ENCODE measurements at places on chromosomes 5 and 9.
A peak's percentile ranks its signal among the peaks of the same experiment; 100 is the strongest.

DNA sequence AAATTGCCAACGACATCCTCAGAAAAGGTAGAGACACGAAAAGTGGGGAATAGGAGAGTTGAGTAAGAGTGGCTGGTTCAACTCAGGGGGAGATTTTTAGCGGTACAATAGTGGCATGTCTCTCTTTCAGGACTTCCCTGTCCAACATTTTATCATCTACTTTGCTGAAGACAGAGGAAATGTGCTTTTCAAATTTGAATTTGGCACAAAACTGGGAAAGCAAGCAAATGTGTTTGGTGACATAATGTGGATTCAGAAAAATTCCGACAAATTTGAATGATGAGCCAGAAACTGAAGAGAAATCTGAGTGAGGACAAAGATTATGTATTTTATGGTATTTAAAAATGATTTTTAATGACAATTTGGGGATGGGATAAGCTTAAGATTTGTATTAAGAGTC is 33.6 kb upstream of the ZNF608 start:
- DNase-seq, result no peak

DNA sequence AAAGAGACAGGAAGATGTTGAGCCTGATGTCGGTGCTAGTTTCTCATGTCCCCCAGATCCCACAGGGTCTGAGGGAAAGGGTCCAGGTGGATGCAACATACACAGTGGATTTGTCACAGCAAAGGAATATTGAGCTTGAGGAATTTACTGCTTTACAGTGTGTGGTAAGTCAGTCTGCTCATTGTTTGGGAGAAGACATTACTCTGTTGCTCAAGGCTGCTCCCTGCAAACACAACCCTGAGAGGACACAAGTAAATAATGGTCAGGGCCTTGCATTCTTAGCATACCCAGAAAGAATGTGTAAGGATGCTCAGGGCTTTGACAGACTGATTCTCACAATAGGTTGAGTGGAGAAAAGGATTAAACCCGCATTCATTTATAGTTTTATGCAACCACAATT is 7.3 kb upstream of the MAN2A1 start:
- no peak for DNase-seq

GRCh38 chr9:34611251-34611810 is 566 bp downstream of the RPP25L start:
- DNase-seq, result no peak

- no peak for DNase-seq
These were observed 698.8 kb downstream of the CDH9 start for GRCh38 chr5:26339576-26339975.

DNA sequence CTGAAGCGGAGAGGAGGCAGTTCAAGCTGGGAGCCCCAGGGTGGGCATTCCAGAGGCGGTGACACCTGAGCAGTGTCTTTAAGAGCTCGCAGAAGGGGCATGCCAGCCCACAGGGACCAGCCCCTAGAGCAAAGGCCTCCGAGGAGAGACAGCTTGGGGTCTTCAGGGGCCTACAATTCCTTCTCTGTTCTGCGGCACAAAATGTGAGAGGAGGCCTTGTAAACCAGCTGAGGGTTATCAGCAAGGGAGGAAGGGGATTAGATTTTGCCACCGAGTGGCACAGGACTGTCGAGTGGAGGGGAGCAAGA is 505 bp upstream of the SIGMAR1 start:
- DNase-seq, result no peak

- peak; percentile 3 for DNase-seq
These were observed 204.9 kb downstream of the ELAVL2 start for GRCh38 chr9:23621188-23621587.

GRCh38 chr5:151825445-151825844 is 53.7 kb downstream of the G3BP1 start:
- peak; percentile 43 for DNase-seq

DNA sequence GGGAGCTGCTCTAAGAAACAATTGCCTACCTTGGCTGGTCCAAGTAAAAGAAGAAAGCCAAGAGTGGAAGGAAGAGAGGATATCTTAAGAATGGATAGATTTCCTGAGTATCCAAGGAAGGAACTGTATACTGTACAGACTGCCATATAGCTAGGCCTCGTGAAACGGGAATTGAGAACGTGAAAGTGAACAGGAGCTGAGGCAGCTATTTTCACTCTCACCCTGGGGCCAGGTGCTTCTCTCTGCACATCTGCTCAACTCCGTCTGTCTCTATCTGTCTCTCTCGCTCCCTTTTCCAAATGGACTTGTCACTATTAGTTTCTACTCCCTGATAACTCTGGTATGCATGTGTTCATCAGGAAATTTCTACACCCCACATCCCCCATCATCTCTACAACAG is 35.9 kb upstream of the TESK1 start:
- no peak for DNase-seq

DNA sequence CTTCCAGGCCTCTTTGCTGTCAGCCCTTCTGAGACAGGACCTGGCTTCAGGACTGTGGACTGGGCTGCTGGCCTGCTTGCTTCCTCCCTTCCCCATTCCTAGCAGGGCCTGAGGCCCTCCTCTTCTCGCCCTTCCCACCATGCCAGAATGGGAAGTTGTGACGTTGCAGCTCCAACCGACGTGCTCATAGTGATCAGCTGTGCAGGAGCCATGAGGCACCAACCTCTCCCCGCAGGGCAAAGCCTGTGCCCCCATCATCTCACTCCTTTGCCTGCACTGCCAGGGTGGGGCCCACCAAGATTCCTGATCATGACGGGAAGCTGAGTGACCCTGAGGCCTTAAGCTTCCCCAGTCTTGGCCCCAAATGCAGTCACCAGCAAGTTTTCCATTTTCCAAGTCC is 45.1 kb upstream of the GARNL3 start:
- DNase-seq, result no peak

DNA sequence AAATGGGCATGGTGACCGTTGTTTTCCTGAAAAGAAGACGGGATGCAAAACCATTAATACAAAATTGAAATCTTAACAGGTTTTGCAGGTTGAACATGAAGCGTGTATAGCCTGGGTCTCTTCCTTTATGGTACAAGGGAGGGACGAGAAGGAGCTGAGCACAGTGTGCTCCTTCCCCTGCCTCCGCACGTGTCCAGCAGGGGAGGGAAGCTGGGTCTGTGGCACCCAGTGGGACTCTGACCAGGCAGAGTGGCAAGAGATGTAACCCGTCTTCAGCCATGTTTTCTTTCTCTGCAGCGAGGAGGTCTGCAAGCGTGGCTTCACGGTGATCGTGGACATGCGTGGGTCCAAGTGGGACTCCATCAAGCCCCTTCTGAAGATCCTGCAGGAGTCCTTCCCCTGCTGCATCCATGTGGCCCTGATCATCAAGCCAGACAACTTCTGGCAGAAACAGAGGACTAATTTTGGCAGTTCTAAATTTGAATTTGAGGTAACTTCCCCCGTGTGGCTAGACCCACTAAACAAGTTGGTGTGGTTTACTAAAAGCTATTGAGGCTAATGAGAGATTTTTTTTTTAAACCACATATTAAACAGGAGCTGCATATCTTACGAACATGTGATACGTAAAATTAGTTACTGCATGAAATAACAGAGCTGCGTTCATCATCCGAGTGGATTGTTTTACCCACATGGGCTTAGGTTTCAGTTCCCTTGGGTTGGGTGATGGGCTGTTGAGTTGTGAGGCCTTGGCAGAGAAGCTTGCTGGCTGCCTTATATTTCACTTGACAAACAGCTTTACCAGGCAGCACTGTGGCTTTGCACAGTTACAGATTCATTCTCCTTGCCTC is 143.7 kb downstream of the TRIO start:
- DNase-seq, result no peak

GRCh38 chr9:116555119-116555518 is 132.0 kb upstream of the TRIM32 start:
- DNase-seq, result no peak

DNA sequence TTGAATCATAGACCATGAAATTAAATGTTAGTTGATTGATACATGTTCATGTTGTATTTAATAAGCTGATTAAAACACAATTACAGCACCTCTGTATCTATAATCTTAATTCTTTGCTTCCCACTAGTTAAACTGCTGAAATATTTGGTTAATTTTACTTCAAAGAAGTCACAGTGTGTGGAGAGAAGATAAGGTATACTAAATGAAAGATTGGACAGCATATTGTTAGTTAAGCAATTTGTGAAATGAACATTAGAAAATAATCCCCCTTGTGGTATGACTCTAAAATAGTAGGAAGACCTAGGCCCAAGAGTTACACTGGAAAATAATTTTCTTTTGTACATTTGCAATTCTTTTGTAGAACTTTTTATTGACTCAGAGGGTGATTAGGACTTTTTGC is 30.3 kb downstream of the MAN2A1 start:
- no peak for DNase-seq

DNA sequence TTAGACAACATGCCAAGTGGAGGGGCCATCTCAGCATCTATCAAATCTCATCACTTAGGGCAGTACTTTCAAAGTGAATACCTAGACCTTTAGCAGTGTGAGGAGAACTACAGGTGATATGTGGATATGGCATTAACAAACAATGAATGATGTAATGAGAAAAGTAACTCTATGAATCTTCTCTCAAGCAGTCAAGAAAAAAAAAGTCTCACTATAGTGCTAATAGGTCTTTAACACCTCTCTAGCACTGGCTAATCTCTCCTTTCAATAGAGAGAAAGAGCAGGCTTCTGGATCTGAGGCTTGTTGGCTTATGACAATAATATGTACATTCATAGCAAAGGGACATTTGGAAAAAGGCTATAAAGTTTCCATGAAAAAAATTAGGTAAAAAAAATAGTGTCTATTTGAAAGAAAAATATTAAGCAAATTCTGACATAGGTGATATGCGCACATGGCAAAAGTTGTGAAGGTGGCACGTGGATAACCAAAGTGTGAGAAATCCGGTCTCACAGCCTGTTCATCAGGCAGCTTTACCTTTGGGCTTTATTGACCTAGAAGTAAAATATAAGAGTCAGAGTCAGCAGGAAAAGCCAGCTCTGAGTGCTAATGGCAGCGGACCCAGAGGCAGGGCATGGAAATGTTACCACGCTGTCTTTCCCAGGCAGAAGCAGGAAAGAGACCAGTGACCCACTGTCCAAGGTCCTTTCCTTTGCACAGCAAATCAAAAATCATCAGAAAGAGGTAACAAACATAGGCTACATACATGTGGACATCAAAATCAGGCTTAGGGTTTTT is 203.4 kb downstream of the EFNA5 start:
- DNase-seq, result no peak

- DNase-seq, result no peak
These were observed 21.0 kb downstream of the EXOC3 start for GRCh38 chr5:463952-464351.

- DNase-seq, result no peak
These were observed 40.3 kb upstream of the CEP72 start for GRCh38 chr5:571791-572190.

GRCh38 chr5:62502456-62503101 is 76.0 kb upstream of the LRRC70 start:
- no peak for DNase-seq

- DNase-seq, result no peak
These were observed 30.8 kb downstream of the SLC6A3 start for GRCh38 chr5:1414311-1415058.

GRCh38 chr9:84697509-84698114 is 28.1 kb downstream of the NTRK2 start:
- DNase-seq, result peak; percentile 36

DNA sequence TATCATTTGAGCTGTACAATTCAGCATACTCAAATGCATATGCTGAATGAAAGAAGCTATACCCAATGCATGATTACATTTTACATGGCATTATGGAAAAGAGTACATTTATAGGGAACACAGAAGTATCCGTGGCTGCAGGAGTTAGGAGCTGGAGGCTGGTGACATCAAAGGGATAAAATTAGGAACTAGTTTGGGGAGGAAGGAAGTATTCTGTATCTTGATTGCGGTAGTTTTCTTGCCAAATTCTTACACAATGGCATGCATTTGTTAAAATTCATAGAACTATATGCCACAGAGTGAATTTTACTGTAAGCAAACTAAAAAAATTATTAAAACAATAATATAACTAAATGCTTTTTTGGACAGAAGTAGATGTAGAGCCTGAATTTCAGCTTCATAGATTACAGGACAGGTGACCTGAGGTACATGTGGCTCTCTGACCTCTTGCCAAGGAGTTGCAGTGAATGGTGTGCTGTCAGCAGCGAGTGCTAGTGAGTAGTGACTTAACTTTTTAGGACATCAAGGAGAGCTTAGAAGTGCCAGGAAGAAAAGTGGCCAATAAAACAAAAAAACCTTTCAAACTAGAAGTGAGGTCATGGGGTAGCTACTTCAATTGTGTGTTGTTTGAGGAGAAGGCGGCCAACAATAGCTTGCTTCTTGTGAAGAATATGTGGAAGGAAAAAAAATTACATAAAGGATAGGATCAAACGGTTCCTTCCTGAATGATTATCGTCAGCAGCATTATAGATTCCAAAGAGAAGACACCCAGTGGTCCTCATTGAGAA is 514.9 kb upstream of the CLINT1 start:
- no peak for DNase-seq

DNA sequence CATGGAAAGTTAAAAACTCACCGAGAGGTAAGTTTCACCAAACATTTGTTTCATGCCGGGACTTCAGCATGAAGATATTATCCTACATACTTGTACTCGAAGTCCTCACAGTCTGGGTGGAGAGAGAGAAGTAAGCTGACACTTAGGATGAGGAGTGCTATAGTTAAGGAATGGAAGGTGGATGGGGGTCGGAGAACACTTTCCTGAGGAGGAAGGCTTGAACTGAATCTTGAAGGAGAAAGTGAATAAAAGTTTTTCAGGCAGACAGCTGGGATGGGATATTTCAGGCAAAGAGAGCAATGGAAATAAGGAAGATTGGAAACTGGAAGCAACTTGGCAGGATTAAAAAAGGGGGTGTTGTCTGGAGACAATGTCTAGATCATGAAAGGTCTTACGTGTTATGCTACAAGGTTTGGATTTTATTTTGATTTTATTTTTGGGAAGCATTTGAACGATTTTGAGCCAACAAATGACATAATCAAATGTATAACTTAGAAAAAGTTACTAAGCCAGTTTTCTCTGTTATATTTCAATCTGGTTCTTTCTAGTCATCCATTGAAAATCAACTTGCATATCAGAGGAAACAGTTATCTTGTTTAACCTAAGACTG is 167.1 kb downstream of the PAM start:
- DNase-seq, result no peak

DNA sequence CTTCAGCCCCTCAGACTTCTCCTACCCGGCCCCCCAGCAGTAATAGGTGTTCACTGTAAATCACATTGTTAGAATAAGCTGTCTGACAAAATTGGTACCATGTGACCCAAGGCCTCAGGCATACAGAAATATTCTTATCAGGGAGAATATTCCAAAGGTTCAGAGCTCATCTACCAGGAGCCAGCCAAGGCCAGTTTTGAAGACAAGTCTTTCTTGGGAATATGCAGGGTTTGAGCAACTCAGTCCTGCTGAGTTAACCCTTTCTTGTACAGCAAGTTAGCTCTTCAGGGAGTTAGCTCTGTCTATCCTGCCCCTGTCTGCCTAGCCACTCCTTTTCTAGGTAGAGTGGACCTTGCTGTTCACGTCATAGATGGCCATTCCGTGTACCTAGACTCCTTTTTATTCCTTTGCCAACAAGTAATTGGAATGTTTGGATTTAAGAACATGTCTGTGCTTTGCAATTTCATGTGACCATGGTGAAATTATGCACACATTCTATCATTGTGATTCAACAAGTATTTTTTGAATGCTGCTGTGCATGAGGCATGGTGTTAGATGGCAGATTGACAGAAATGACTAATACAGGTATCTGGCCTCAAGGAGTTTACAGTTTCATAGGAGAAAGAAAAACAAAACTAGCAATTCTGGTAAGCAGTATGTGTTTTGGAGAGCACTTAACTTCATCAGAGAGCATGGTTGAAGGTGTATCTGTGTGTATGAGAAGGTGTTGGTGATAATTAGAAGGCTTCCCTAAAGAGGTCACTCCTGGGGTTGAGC is 22.6 kb downstream of the TGFBR1 start:
- DNase-seq, result no peak

GRCh38 chr5:149646564-149646963 is 65.3 kb downstream of the ARHGEF37 start:
- no peak for DNase-seq
